ENCODE measurements at places on chromosomes 2 and 18.

DNA sequence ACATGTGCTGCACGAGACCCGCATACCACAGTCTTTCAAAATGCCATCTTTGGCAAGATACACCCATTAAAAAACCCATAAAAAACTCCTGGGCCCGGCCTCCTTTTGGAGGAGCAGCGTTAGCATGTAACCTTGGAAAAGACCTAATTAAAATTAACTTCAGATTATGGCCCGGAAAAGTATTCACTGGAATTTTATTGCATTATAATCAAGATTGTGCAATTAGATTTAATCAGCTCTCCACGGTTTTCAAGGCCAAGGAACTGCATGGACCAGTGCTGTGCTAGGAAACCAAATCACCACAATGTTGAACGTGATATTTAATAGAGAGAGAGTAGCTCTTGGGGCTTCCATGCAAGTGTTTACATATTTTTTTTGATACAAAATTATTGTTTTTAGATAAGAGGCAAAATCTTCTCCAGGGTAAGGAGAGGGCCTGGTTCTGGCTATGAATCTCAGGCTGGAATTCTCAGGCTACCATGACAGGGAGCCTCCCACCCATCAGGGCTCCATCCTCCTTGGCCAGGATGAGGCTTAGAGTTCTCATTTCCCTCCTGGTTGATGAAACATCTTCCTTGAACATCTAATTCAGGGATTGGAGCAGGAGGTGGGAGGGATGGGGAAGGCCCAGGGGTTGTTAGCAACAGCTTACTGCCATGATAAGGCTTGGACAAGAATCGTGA, 82.0 kb upstream of the TTC39C start:
- no peak for DNase-seq

DNA sequence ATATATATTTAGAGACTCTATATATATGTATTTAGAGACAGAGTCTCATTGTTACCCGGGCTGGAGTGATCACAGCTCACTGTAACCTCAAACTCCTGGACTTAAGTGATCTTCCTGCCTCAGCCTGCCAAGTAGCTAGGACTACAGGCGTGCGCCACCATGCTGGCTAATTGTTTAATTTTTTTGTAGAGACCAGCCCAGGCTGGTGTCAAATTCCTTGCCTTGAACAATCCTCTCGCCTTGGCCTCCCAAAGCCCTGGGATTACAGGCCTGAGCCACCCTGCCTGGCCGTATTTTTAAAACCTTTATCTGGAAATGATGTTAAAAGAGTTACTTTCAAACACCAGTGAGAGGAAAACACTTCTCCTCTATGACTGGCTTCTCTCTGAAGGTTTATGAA, 30.9 kb upstream of the PGAP1 start:
- DNase-seq, result no peak

GRCh38 chr18:2967357-2967756, 45.6 kb downstream of the LPIN2 start:
- no peak for DNase-seq

DNA sequence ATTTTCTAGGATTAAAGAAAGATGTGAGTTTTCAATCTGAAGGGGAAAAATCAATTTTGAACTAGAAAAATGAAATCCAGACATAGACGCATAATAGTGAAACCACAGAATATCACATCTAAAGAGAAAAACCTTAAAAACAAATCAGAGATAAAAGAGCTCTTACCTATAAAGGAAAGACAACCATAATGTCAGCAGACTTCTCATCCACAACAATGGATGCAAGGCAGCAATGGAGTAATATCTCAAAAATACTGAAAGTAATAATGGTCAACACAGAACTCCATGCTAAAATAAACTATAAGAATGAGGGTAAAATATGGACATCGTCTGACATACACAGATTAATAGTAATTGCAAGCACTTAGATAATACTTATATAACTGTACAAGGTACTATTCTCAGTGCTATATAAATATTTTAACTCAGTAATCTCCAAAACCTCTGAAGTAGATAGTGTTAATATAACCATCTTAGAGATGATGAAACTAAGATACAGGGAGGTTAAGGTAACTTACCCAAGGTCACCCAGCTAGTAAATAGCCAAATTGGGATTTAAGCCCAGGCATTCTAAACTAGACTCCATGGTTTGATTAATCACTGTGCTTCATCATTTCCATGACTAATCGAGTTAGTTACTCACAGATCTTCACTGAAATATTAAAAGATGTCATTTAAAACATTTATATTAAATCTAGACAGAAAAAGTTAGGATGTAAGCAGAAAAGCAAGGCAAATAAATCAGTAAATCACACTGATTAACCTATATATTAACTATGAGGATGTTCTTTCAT, 89.4 kb upstream of the SPTBN1 start:
- DNase-seq, result no peak

- no peak for DNase-seq
Observed at GRCh38 chr18:78303519-78304191, 676.0 kb upstream of the SALL3 start.

- peak; percentile 82 for DNase-seq
Observed at GRCh38 chr18:62784966-62785413, 69.6 kb downstream of the PHLPP1 start.

DNA sequence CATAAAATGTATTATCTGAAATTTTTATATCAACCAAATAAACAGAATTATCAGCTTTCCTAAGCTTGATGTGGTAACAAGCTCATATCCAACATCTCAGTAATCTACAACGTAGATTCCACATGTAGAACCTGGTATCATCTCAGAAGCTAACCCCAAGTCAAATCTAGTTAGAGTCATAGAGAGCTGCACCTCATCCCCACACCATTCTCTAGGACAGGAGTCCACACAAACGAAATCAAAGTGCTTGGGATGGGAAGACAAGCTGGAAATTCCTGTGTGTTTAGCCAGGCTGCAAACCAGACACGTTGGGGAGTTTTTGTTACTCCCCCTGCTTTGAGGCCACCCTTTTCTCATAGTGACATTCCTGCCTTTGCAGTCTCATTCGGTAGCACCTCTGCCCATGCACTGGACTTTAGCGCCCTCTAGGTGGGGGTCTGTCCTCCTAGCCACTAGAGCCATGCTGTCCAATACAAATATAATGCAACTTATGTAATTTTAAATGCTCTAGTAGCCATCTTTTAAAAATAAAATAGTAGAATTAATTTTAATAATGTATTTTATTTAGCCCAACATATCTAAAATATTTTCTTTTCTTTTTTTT, 28.1 kb upstream of the SATB2 start:
- peak; percentile 81 for DNase-seq

Measured in SK-MEL-5 (cell line).